Astrocyte (in vitro differentiated cells and primary cell): ENCODE measurements at places on chromosomes 11 and 22.

DNA sequence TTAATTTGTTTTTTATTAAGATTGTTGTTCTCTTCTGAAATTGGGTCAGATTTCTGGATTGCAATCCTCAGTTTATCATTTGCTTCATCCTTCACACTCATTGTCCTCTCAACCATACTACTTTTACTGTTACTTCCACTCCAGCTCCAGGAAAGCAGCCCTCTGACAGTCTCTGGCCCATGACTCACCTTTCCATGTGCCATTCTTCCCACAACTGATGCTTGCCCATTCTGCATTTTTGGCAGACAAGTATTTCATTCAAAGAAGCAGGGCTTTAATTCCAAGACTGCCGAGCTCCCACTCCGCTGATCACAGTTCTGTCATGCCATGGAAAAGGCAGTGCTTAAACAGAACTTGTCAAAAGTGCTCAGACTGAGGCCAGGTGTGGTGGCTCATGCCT, 139.2 kb downstream of the WNT11 start:
- DNase-seq, result peak; percentile 76

DNA sequence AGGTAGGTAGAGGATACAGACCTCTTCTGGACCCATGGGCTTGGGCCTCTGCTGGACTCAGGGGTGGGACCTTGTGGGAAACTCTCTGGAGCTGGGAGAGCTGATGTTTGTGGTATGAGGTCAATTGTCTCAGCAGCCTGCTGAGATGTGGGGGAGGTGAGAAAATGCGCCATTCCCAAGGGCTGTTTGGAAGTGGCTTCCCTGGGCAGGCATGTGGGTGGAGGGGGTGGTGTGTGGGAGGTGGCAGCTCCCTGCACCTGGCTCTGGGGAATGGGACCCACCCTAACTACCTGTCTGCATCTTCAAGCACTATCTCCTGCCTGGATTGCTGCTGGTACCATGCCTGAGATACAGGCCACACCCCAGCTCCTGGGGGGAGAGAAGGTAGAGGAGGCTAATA, 97.4 kb upstream of the THY1 start:
- no peak for DNase-seq

DNA sequence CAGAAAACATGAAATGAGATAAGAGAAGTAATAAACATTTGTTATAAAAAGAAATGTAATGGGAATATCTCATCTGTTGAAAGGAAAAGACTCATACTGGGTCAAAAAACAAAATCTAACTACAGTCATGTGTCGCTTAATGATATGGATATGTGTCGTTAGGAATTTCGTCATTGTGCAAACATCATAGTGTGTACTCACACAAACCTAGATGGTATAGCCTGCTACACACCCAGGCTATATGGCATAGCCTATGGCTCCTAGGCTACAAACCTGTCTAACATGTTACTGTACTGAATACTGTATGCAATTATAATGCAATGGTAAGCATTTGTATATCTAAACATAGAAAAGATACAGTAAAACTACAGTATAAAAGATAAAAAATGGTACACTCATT, 89.8 kb upstream of the ZC3H12C start:
- DNase-seq, result no peak

DNA sequence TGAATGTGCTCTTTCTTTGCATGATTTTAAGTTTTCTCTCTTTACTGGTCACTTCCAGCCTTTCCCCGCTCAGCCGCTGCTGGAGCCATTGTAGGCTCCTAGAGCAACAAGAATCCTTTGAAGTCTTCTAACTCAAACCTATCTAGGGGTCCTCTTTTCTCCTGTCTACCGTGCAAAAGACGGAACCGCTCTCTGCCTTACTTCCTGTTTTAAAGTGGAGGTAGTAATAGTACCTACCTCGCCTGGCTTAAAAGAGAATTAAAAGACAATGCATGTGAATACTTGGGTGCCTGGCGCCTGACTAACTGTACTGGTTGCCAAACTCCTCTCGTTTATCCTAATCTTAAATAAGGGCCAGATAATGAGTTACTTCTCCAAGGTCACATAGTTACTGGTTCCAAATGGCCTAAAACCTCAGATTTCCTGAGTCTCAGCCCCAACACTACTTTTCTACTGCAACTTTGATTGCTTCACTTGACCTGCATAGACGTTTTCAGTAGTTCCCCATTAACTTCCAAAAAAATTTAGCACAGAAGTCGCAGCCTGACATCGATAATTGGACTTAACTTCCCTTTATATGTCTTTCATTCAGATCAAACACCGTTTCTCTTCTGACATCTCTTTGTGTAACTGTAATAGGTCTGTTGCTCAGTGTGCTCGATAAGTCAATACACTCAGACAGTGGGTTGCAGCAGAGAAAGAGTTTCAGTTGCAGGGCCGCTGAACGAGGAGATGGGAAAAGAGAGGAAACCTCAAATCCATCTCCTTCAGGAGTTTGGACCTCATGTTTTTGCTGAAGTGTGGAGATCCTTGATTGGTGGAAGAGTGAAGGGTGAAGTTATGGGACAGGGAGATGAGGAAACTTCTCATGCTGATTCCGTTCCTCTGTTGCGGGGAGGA, 891 bp downstream of the SAMM50 start:
- peak; percentile 16 for DNase-seq

DNA sequence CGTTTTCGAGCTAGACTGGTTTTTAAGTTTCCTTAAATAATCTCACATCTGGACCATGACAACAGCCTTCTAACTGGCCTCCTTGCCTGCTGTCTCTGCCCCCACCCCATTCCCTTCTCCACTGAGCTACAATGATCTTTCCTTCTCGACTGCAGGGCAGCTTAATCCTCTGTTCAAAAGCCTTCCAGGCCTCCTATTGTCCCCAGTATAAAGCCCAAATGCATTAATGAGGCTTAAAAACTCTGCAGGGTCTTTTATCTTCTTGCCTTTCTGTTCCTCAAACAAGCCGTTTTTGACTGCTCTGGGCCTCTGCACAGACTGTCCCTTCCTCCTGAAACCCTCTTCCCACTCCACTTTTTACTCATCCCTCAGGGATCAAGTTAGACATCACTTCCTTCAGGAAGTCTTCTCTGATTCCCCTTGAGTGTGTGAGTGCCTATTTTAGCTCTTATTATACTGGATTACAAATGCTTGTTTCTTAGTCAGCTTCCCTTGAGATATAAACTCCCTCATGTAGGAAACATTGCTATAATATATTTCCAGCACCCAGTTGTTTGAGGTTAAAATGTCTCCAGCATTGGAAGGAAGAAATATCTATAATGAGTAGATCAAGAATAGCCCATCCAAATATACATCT, 23.6 kb upstream of the PAMR1 start:
- no peak for DNase-seq

- DNase-seq, result no peak
These were observed 864 bp upstream of the EHBP1L1 start for GRCh38 chr11:65574811-65575567.

GRCh38 chr11:125938418-125938817, 7.4 kb upstream of the VSIG10L2 start:
- no peak for DNase-seq

- peak; percentile 35 for DNase-seq
These were observed 6.7 kb downstream of the SCARF2 start for GRCh38 chr22:20430720-20431510.

DNA sequence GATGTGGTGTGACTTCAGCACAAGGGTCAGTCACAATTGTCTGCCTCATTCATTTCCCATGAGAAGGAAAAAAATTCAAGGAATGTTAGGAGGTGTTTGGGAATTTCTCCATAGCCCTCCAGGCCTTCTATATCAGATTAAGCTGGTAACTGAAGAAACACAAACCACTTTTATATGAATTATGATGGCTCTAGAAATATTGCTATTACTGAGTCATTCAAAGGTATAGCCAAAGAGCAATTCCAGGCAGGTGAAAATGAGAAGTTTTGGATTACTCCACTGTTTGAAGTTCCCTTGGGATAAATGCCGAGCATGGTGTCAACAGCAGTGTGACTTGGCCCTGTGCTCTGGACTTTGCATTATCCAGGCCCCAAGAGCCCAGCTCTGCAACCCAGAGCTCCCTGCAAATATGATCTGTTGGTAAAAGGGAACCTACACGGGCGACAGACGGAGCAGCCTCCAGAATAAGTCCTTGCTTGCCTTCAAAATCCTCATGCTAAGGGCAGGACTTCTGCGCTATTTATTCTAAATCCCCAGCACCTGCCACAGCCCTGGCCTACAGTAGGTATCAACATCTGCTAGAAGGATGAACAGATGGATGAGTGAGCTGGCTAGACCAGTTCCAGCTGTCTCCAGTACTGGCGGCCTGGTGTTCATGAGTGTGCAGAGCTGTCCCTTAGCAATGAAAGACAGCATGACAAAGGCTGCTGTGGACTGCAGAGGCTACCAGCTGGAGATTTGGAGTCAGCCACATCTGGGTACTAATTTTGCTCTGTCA, 67.5 kb upstream of the ZBED5 start:
- DNase-seq, result no peak

- no peak for DNase-seq
These were observed 47.9 kb upstream of the RAPSN start for GRCh38 chr11:47496808-47497207.

DNA sequence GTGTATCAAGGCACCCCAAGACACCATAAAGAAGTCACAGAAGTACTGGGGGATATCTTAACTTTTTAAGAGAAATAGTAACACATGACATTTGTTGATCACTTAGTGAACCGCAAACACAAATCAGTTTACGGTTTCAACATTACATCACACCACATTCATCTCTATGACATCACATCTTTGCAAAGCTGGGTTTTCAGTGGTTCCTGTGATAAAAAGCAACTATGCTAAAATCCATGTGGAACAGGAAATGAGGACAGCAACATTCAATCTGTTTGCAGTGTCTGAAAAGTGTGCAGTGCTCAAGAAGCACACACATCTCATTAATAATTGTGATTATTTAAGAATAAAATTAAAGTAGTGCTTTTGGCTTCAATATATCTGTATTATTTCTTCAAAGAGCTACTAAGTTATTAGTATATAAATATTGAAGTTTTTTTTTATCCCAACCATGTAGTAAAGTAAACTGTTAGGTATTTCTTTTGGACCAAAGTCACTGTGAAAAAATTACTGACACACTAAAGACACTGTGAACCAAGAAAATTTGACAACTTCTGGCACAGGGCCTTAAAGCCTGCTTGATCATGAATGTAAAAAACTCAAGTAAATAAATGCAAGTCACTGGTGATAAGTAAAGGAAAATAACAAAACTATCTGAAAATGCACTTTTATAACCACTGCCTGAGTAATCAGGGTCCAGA, 156.0 kb upstream of the SOX6 start:
- DNase-seq, result peak; percentile 8

DNA sequence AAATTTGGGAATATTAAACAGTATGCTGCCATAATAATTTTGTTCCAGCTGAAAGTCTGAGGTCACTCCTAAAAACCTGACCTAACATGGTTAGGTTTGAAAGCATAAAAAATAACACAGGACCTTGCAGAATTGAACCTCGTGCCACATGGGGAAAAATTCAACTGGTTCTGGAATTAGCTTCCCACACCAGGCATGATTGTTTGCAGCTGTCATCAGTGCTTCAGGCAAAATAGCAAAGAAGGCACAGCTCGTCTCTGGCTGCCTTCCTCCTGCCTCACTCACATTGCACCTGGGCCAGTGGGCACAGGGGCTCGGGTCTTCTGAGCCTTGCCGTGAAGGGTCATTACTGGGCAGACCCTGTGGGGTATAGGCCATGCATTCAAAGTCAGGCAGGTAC, 153.8 kb upstream of the ARHGAP20 start:
- no peak for DNase-seq

DNA sequence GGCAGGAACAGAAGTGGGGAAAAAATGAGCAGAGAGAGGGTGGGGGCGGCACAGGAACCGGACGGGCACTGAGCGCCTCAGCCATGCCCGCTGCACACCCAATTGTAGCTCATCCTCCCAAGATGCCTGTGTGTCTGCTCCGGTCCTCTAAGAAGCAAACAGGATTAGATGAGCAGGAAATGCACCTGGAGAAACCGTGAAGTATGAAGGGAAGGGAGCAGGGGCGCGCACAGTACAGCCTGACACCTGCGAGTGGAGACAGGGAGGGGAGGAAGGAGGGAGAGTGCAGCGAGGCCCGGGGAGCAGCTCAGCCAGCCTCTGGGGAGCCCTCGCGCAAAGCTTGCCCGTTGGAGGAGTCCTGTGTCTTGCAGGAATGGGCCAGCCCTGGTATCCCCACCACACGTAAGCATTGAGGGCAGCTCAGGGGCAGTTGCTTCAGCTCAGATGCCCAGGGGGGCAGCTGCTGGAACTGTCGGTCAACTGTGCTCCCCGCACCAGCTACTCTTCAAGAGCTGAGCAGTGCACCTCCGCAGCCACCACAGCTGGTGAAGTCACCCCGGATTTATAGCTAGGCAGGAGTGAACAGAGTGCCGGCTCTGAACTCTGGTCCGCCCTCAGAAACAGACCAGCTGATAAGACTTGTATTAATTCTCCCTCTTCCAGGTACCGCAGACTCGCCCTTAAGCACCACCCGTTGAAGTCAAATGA, 7.0 kb downstream of the DNAJB13 start:
- no peak for DNase-seq

GRCh38 chr11:76298255-76298654, 82.7 kb downstream of the THAP12 start:
- DNase-seq, result no peak

DNA sequence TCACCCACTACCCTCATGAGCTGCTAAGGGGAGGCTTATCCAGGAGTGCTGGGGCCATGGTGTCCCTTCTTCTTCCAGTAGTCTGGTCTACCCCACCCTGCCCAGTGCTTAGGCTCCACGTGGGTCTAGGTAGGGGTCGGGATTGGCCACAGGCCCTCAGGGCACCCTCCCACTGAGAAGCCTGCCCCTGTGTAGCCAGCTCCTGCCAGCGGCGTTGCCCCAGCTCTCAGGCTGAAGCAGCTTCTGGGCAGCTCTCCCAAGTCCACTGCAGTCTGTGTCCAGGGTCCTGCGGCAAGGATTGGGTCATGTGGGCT, 24.0 kb upstream of the RIC3 start:
- DNase-seq, result no peak

DNA sequence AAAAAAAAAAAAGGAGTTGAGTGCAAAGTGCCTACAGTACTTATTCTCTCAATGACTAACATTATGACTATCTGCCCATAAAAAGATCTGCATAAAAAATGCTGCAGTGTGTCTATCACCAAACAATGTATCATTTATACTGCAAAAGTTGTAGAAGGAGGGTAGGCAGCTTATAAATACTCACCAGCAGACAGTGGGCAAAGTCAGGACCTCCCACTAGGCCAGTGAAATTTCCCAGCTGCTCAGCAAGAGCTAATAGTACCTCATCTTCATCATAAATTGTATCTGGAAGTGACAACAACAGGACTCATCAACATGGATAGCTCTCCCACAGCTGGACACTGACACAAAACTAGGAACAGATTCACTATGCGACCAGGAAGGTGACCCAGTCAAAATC, 1.6 kb downstream of the PPP2R1B start:
- DNase-seq, result no peak

- no peak for DNase-seq
These were observed 4.4 kb downstream of the OR6M1 start for GRCh38 chr11:123801765-123802164.
